H9 (cell line): ENCODE measurements at places on chromosomes 12 and 14. TPM values are rescaled to one million over a fixed set of nuclear protein-coding genes. Genes with fewer than 3 reads are reported as not detected.

- H3K27me3 ChIP-seq, result no peaks in the 10 kb centered on the region
- no peak overlapping the region for H3K4me3 ChIP-seq
- no peak for DNase-seq
Observed at GRCh38 chr14:80310938-80311750, 99.8 kb upstream of the DIO2 start.

GRCh38 chr12:75812271-75813018 is 219.1 kb downstream of the PHLDA1 start:
- no peaks in the 10 kb centered on the region; the same call in 1 of the 2 replicates for H3K27me3 ChIP-seq
- H3K4me3 ChIP-seq, result peak overlapping the region; percentile 16; the same call in 2 of the 3 replicates
- peak; percentile 43 for DNase-seq
- no peaks in the 10 kb centered on the region; the same call in 1 of the 2 replicates for H3K36me3 ChIP-seq

- H3K36me3 ChIP-seq, result no peaks in the 10 kb centered on the region
- H3K27ac ChIP-seq, result no peak overlapping the region
- H3K27me3 ChIP-seq, result peaks cover 9% of the 10 kb centered on the region
- H3K4me3 ChIP-seq, result no peak overlapping the region
- H3K4me1 ChIP-seq, result no peaks in the 10 kb centered on the region
- no peak for DNase-seq
Observed at GRCh38 chr12:40226705-40227104, 1.9 kb downstream of the LRRK2 start.

- H3K27me3 ChIP-seq, result peaks cover 2% of the 10 kb centered on the region; the same call in 1 of the 2 replicates
- no peak overlapping the region for H3K4me3 ChIP-seq
- H3K36me3 ChIP-seq, result no peaks in the 10 kb centered on the region
- no peak overlapping the region for H3K27ac ChIP-seq
- H3K4me1 ChIP-seq, result no peaks in the 10 kb centered on the region
Observed at GRCh38 chr12:132181570-132182200, 37.4 kb downstream of the NOC4L start.

- DNase-seq, result no peak
- no peak overlapping the region for H3K27ac ChIP-seq
- no peaks in the 10 kb centered on the region for H3K36me3 ChIP-seq
- H3K27me3 ChIP-seq, result no peaks in the 10 kb centered on the region
- no peaks in the 10 kb centered on the region for H3K4me1 ChIP-seq
Observed at GRCh38 chr12:88339254-88339949, 197.3 kb downstream of the TMTC3 start.

DNA sequence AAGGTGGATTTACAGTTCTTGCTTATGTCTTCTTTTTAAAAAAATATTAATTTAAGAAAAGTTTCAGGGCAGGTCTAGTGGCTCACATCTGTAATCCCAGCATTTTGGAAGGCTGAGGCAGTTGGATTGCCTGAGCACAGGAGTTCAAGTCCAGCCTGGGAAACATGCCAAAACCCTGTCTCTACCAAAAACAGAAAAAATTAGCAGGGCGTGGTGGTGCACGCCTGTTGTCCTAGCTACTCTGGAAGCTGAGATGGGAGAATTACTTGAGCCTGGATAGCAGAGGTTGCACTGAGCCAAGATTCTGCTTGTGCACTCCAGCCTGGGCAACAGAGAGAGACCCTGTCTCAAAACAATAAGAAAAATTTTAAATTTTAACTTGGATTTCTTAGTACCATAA is 5.4 kb upstream of the TAS2R46 start:
- H3K4me3 ChIP-seq, result no peak overlapping the region
- DNase-seq, result no peak
- H3K27ac ChIP-seq, result no peak overlapping the region
- H3K4me1 ChIP-seq, result no peaks in the 10 kb centered on the region; the same call in 1 of the 2 replicates

ANO4 gene
- total RNA-seq, result 5.7 and 6.1 TPM in 2 replicates

RAB35 gene
- 60.0 and 60.6 TPM in 2 replicates for total RNA-seq

DNA sequence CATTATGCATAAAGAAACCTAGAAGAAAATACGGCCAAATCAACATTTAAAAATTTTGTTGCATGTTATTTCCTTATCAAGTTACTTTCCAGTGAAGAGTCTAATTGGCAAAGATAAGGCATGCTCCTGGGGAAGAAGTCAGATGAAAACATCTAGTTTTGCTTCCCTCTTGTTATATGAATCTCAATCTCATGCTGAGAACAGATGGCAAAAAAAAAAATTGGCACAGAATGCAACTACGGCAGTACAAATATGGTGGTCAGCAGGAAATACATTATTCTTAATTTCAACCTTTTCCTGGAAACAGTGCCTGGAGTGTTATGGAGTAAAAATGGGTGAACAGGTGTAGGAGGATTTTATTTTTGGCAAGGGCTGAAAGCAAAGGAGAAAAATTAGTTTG is 32.8 kb downstream of the HECTD4 start:
- no peak overlapping the region for H3K27ac ChIP-seq
- no peak for DNase-seq
- H3K4me3 ChIP-seq, result no peak overlapping the region
- no peaks in the 10 kb centered on the region for H3K36me3 ChIP-seq

LRRK2 gene
- 0.11 and 0.17 TPM in 2 replicates for total RNA-seq

DNA sequence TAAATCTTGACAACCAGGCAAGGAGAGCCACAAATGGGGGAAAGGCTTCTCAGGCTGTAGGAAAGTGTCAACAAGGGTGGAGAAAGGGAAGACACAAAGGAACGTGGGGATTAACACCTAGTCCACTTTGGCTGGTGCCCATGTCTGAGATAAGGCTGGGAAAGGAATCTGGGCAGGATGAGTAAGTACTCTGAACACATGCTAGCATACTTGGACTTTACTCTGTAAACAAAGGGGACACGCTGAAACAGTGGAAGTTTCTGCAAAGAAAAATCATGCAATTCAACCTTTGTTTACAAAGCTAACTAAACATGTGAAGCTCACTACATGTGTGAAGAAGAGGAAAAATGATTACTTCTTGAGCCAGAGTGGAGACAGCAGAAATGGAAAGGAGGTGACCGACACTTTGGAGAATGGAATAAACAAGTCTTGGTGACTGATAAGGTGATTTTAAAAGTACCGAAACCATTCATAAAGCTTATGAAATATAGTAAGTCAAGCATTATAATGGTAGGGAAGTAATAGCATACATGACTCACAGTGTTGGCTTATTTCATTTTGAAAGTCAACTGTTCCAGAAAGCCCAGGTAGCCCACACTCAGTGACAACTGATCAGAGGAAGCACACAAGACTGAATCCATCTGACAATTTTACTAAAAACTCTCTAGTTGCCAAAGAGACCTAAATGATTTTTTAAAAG is 13.2 kb downstream of the CPNE8 start:
- DNase-seq, result no peak
- H3K27ac ChIP-seq, result no peak overlapping the region
- no peaks in the 10 kb centered on the region; the same call in 1 of the 2 replicates for H3K27me3 ChIP-seq
- no peak overlapping the region for H3K4me3 ChIP-seq
- no peaks in the 10 kb centered on the region for H3K4me1 ChIP-seq
- H3K36me3 ChIP-seq, result peaks cover 6% of the 10 kb centered on the region

KRT4 gene
- not detected in 2 replicates for total RNA-seq

GRCh38 chr12:97246368-97246767 is 216.2 kb upstream of the RMST start:
- no peak overlapping the region for H3K4me3 ChIP-seq
- H3K27ac ChIP-seq, result no peak overlapping the region
- DNase-seq, result no peak
- peaks cover 3% of the 10 kb centered on the region; the same call in 1 of the 2 replicates for H3K4me1 ChIP-seq
- no peaks in the 10 kb centered on the region for H3K27me3 ChIP-seq

GRCh38 chr12:126570566-126570965 is 1505.3 kb downstream of the AACS start:
- H3K27ac ChIP-seq, result no peak overlapping the region
- no peak for DNase-seq
- H3K4me3 ChIP-seq, result no peak overlapping the region
- H3K4me1 ChIP-seq, result no peaks in the 10 kb centered on the region
- H3K36me3 ChIP-seq, result peaks cover 7% of the 10 kb centered on the region

- H3K27me3 ChIP-seq, result no peaks in the 10 kb centered on the region; the same call in 1 of the 2 replicates
- H3K27ac ChIP-seq, result no peak overlapping the region
- no peaks in the 10 kb centered on the region for H3K4me1 ChIP-seq
- no peak overlapping the region for H3K4me3 ChIP-seq
Observed at GRCh38 chr12:23488130-23488529, 461.3 kb downstream of the SOX5 start.

OR4E2 gene
- not detected in 2 replicates for total RNA-seq

DNA sequence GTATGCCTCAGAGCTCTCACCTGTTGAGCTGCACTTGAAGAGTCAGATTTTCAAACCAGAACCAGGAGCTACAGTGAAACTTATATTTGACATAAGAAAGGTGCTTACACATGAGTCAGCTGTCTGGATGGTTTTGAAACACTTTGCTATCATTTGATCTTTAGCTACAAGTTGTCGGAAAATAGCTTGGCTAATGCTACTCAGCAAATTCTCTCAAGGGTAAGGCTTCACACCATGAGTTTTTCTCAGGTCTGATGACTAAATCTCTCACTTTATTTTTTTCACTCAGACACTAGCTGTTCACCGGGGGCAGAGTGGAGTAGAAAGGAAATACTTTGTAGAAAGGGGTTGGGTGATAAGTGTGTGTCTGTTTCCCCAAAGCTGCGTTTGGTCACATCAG is 171.8 kb downstream of the FLRT2 start:
- H3K27ac ChIP-seq, result no peak overlapping the region
- no peaks in the 10 kb centered on the region for H3K36me3 ChIP-seq
- DNase-seq, result no peak
- no peaks in the 10 kb centered on the region for H3K4me1 ChIP-seq
- no peaks in the 10 kb centered on the region for H3K27me3 ChIP-seq

DNA sequence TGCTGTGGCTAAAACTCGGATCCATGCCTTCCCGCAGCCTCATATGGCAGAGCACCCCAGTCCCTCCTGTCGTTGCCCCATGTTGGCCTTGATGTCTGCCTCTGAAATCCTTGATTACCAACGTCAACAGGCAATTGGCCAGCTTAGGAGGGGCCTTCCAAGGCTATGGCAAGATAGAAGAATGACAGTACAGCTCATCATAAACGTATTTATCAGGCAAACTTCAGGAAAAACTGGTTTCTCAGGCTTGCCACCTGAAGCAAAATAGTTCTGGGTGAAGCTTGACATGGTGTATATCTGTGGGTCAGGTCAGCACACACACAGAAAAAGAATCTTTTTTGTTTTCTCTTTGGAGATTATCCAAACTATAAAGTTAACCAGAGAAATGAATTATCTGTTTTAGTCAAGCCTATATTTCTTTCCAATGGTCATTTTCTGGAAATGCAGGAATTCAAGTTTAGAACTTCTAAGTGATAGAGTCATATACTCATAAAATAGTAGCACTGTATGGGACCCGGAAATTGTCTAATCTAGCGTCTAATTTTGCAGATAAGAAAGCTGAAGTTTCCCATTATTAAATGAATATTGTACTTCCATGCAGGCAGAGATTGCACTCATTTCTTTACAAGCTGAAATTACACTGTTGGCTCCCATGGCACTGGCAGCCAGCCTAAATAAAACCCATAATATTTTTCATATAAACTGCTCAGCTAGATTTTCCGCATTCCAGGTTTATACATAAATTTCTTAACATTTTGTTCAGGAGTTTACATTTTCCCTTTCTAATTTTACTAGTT is 24.4 kb upstream of the DUSP16 start:
- no peaks in the 10 kb centered on the region for H3K4me1 ChIP-seq
- no peaks in the 10 kb centered on the region for H3K36me3 ChIP-seq
- no peak overlapping the region for H3K4me3 ChIP-seq
- H3K27ac ChIP-seq, result no peak overlapping the region
- no peaks in the 10 kb centered on the region for H3K27me3 ChIP-seq

DNA sequence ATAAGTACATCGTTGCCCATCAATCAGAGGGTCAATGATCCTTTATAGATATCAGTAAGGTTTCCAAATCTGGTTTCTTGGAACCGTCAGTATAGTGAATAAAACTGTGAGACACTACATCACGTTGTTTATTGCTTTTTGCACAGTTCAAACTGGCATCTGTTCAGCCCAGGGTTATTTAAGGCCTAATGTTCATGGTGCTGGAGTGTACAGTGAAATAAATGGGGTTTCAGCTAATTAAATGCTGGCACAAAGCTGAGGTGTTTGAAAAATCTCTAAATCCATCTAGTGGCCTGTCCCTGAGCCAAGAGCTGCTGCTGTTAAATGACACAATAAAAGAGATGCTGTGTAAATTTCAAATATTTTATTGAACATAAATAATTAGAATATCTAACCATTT is 69.9 kb downstream of the RPS29 start:
- no peaks in the 10 kb centered on the region for H3K27me3 ChIP-seq
- H3K36me3 ChIP-seq, result no peaks in the 10 kb centered on the region
- no peak for DNase-seq
- no peaks in the 10 kb centered on the region for H3K4me1 ChIP-seq
- no peak overlapping the region for H3K27ac ChIP-seq
- no peak overlapping the region for H3K4me3 ChIP-seq

- no peaks in the 10 kb centered on the region for H3K36me3 ChIP-seq
- H3K27me3 ChIP-seq, result no peaks in the 10 kb centered on the region
- H3K4me3 ChIP-seq, result no peak overlapping the region
- no peak overlapping the region for H3K27ac ChIP-seq
Observed at GRCh38 chr12:87136330-87136976, 880.3 kb upstream of the MGAT4C start.

DNA sequence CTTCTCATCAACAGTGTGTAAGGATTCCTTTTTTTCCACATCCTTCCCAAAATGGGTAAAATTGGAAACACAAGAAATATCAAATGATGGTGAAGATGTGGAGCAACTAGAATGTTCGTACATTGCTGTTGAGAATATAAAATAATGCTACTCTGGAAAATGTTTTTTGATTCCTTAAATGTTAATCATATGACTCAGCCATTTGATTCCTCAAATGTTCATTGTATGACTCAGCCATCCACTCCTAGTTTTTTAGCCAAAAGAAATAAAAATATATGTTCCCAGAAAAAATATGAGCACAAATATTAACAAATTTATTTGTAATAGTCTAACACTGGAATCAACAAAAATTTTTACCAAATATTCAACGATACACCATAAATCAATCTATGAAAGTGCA is 1108.6 kb downstream of the LRFN5 start:
- no peak overlapping the region for H3K4me3 ChIP-seq
- H3K27me3 ChIP-seq, result no peaks in the 10 kb centered on the region
- no peak for DNase-seq

DNA sequence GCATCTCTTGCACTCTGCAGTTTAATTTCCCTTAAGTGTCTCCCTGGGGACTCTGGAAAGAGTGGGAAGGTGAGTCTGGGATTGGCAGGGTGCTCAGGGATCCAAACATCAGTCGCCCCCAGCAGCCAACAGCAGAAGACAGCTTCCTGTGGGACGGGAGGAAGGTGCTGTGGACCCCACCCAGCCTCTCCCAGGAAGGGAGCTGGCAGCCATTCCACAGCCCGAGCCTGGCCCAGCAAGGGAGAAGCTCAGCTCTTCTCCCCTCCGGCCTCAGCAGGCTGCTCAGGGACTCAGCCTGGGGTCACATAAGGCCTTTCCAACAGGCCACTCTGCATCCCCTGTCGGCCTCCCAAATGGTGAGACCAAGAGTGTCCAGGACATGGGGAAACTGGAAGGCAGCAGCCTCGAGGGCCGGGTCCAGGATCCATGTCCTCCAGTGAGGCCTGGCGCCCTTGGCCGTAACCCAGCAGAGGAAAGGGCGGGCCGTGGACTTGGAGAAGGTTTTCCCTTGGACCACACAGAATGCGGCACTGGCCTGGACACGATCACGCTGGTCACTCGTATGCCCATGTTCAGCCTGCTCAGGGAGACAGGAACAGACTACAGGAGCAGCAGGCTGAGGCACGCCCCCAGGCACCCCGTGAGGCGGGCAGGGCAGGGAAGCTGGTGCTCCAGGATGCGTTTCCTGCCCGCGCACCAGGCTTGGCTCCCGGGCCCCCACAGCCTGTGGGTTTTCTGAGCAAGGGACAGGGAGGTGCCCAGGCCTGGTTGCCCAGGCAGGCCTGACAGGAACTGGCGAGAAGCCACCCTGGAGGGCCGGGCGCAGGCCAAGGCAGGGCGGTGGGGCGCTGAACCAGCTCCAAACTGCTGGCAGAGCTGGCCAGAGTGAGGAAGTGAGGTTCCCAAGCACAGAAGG is 3.5 kb downstream of the XRCC3 start:
- H3K27ac ChIP-seq, result no peak overlapping the region
- peaks cover 3% of the 10 kb centered on the region; the same call in 1 of the 2 replicates for H3K4me1 ChIP-seq
- no peaks in the 10 kb centered on the region for H3K27me3 ChIP-seq
- peaks cover 43% of the 10 kb centered on the region for H3K36me3 ChIP-seq
